Fibroblast of skin of left quadriceps (primary cell): ENCODE measurements at places on chromosomes 3 and 15.

GRCh38 chr15:29018120-29018805 is 132.5 kb downstream of the APBA2 start:
- DNase-seq = no peak

DNA sequence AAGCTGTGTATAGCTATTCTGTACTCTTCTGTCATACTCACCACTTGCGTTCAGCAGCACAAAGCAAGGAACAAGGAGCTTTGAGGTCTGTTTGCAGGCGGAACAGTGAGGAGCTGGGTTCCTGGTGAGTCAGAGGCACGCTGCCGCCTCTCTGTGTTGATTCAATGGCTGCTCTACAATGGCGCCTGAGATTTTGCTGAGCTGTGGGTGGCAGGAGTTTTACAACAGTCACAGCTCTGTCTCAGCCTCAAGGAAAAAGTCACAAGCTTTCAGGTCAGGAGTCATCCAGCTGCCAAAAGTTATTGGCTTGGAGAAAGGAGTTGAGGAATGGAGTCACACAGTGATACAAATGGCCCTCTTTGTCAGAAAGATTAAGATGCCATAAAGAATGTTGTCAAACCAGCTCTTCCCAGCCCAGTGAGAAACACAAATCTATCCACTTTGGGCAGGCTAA is 98.1 kb downstream of the SSR3 start:
- DNase-seq = no peak

DNA sequence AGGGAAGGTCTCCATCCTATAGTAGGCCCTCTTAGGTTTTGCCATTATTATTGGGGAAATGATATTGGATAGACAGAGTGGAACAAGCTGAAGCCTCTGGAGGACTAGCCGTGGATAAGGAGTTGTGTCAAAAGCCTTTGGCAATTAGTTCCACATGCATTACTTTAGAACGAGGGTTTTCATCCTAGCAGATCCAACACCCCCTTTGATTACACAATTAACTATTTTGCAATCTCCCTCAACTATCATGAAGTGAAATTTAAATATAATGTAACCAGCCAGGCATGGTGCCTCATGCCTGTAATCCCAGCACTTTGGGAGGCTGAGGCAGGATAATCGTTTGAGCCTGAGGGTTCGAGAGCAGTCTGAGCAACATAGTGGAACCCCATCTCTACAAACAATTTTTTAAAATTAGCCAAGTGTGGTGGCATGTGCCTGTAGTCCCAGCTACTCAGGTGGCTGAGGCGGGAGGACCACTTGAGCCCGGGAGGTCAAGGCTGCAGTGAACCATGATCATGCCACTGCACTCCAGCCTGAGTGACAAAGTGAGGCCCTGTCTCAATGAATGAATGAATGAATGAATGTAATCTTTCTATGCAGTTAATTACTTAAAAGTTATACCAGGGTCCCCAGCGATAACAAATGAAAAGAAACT is 56.8 kb downstream of the PXYLP1 start:
- DNase-seq = no peak

GRCh38 chr3:179035232-179035631 is 36.4 kb downstream of the ZMAT3 start:
- no peak for DNase-seq

GRCh38 chr15:63037976-63038720 is 4.4 kb upstream of the TPM1 start:
- DNase-seq = no peak

DNA sequence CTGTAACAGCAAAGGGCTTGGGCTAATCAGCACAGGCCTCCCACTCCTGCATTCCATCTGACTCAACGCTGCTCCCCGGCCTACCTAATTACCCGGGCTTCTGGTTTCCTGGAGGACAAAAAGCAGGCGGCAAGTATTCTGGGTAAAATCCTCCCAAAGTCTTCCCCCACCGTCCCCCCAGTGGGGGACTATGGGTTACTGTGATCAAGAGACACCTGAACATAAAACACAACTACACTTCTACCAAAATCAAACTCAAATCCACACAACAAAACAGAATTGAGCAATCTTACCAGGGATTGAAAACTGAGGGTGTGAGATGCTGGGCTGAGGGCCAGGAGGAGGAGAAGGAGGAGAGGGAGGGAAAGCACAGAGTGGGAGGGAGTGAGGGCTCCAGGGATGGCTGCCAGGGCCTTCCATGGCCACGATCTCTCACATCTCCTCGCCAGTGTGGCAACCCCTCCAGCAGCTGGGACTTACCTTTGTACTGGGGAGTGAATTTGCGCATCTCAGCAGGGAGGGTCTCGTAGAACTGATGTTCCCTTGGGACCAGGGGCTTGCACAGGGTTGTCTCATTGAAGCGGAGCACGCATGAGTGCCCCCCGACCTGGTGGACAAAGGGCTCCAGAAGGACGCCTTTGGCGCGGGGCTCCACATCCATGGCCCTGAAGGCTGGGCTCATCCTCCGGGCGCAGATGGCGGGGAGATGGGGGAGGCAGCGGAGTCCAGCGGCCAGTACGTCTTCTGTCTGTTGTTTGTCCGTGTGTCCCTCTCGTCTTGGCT is 9.1 kb upstream of the NCKIPSD start:
- DNase-seq = peak; percentile 63

- no peak for DNase-seq
Measured at GRCh38 chr3:158355623-158356588, 215.1 kb upstream of the MLF1 start.

DNA sequence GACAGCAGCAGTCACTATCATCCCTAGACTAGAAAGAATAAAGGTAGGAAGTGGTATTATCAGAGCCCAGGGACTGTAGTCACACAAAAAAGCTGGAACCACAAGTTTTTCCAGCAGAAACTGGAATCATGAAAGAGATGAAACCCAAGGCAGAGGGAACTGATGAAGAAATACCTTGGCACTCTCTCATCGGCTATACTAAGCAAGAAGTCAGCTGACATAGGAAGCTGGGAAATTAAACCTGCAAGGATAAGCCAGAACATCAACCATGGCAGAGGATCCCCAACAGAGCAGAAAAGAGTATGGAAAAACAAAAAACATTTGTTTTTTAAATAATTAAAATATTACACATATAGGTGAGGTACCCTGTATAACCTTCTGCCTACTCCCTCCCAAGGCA is 86.5 kb downstream of the AQR start:
- no peak for DNase-seq

GRCh38 chr3:23264413-23264812 is 61.3 kb downstream of the UBE2E2 start:
- peak; percentile 72 for DNase-seq

- no peak for DNase-seq
Measured at GRCh38 chr3:8556473-8556869, 54.8 kb downstream of the LMCD1 start.

DNA sequence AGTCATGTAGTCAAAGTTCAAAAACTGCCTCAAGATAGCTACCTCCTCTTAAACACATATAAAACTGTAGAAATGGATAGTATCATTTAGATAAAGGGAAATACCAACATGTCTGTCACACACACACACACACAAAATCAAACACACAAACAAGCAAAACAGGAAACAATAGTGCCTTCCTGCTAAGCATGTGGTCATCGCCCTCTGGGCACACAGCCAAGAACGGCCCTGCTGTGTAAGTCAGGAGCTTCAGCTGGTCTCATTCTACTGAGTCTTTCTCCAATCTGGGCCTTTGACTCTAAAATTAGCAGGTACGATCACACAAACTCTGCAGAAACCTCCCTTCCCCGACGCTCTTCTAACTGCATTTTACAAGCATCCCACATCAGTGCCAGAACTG is 272.2 kb upstream of the CHRNA7 start:
- DNase-seq = no peak

DNA sequence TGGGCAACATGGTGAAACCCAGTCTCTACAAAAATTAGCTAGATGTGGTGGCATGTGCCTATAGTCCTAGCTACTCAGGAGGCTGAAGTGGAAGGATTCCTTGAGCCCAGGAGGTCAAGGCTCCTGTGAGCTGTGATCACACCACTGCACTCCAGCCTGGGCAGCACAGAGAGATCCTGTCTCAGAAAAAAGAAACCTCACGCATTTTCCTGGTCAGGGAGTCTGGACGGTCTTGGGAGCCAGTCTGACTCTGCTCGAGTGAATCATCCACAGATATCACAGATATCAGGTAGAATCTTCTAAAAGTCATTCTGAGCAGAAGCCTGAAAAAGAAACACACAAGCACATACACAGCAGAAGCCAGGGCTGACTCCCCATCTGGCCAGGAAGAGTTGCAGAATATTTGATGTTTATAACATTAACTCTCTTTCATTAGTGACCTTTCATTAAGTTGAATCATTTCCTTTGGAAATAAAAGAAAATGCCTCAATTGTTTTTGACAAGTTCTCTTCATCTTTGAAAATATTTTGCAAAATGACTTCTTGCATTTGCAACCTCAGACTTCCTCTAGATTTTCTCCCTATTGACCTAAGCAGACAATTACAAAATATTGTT is 56.5 kb upstream of the ABHD17C start:
- DNase-seq = no peak

GRCh38 chr3:126618760-126619159 is 36.2 kb downstream of the TXNRD3 start:
- DNase-seq = no peak

DNA sequence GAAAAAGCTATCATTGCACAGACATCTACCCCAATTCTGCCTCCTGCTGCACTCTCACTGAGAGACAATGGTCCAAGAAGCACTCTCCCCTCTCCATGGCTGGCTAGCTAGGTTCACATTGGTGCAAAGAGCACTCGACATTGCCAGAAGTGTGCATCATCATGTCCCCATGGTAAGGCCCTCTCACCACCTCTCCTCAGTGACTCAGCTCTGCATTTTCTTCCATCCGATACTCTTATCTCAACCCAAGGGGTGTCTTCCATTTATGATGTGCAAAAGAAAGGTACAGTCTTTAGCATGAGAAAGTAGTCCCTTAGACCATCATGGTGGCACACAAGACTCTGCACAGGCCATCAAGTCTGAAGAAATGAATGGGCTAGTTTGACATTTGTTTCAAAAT is 14.0 kb downstream of the RPSA start:
- no peak for DNase-seq

GRCh38 chr3:42637001-42637400 is 16.5 kb upstream of the ZBTB47 start:
- DNase-seq = no peak

- DNase-seq = no peak
Measured at GRCh38 chr3:28847736-28848135, 433.1 kb upstream of the RBMS3 start.

DNA sequence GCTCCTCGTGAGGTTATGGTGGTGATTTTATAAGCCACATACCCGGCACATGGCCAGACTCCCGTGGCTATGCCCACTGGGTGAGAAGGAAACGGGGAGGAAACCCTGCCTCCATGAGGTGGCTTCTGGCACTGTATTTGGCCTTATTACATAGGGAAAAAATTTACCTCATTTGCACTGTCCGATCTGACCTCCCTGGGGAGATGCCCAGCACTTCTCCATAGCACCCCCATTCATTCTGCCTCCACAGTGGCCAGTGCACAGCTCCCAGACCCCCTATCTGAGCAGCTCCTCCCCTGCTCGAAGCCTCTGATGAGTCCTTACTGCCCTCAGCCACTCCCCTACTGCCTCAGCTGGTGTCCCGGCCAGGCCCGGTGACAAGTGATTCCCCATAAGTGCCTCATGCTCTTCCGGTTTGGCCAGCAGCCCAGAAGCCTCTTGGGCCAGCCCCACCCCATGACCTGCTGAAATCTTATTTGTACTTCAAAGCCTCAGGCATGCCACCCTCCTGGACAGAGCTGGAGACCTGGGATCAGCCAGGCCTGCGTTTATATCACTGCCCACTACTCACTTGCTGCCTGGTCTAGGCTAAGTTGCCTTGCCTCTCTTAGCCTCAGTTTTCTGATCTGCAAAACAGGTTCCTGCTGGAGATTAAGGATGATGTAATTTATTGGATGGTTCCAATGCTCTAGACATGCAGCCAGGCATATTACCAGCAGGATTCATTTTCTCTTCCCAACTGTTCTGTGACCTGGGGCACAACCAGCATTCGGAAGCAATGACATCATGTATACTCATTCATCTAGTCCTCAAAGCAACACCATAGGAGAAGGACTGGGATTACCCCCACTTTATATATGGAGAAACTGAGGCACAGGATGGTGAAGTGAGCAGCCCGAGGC is 30.6 kb upstream of the SLC6A6 start:
- DNase-seq = no peak

DNA sequence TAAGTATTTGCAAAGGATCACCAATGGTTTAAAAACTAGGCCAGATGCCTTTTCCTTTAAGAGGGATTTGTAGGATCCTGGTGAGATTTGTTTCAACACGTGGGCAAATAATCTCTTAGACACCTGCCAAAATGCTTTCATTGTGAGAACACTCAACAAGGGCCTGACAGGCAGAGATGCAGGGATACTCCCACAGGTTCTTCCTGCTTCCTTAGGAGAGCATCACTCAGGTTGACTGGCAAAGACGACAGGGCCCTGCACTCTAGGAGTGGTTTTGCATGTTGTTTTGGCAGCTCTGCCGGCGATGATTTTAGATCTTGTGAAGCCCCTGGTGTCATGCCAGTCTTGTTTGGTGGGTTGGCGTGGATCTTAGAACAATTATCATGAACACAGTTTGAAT is 184.5 kb downstream of the NR1D2 start:
- DNase-seq = no peak

DNA sequence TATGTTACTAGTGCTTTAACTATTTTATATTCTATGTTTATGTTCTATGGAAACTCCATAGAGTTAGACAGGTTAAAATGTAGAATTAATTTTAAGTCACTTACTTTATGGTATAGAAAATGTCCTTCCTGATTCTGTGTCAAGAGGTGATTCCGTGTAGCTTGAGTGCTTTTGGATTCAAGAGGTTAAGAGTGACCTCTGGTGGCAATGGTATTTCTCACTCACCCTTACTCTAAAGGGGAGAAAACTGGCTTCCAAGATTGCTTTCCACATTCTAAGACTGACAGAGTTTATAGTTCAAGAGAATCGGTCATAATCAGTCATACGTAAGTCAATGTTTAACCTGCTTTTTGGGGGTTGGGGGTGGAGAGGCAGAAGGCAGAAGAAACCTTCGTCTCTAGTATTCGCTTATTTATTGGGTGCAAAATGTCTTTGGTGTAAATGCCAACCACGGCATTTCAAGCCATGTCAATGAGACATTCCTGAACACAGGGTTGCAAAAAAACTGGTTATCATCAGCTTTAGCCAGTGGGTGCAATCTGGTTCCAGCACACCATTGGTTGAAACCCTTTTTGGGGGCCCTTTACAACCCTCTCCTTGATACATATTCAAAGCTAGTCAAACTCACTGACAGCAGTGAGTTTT is 92.0 kb upstream of the VGLL3 start:
- peak; percentile 53 for DNase-seq

- no peak for DNase-seq
Measured at GRCh38 chr3:162441716-162442115, 945.1 kb downstream of the OTOL1 start.

DNA sequence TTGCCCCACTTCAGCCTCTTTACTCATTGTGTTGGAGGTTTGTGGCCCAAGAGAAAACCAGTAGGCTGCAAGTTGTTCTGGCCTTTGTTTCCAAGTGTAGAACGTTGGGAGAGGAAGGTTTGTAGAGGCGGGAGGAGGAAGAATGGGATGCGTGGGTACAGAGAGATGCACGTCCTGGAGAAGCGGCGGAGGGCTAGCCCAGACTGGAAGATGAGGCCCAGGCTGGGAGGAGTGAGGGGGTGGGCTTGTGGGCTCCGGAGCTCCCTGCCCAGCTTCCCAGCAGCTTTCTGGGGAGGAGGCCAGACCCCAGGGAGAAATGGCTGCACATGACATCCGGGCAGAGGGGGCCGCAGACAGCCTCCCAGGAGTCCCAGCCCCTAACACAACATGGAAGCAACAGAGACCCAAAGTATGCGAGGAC is 5.3 kb downstream of the PLA2G4F start:
- no peak for DNase-seq

- DNase-seq = no peak
Measured at GRCh38 chr15:70357453-70357852, 259.7 kb upstream of the TLE3 start.
